ENCODE measurements at places on chromosomes 11 and 22.

DNA sequence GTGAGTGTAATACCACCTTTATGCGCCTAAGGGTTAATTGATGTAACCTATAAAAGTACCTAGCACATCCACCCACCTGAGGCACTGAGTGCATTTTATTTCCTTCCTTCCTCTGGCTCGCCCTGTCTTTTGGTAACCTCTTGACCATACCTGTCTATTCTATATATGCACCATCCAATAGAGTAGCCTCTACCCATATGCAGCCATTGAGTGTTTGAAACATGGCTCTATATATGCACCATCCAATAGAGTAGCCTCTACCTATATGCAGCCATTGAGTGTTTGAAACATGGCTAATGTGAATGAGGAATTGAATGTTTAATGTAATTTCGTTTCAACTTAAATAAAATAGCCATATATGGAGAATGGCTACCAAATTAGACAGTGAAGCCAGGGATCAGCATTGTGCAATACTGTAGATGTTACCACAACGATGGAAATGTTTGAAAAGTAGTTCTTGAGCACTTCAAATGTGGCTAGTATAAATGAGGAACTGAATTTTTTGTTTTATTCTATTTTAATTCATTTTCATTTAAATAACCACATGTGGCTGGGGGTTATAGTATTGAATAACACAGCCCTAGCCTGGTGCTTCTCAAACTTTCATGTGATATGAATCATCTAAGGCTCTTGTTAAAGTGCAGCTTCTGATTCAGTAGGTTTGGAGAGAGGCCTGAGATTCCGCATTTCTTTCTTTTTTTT is 33.8 kb downstream of the SLC35F2 start:
- DNase-seq: peak; percentile 68

DNA sequence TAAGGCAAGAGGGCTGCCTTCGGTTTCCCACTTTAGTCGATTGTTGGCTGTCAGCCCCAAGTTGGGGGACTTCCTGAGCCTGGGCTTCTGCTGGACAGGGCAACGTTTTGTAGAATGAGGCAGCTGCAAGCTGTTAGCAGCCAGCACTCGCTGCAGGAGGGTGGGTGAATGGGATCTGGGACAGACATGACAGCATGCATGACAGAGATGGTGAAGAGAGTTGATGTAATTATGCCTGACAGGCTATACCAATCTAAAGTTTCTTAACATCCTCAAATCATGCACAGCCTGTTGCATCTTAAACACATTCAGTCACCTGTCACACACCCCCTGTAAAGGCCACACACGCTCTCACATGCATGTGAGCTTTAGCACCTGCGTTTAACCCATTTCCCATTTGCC is 49.2 kb downstream of the CWC15 start:
- no peak for DNase-seq

DNA sequence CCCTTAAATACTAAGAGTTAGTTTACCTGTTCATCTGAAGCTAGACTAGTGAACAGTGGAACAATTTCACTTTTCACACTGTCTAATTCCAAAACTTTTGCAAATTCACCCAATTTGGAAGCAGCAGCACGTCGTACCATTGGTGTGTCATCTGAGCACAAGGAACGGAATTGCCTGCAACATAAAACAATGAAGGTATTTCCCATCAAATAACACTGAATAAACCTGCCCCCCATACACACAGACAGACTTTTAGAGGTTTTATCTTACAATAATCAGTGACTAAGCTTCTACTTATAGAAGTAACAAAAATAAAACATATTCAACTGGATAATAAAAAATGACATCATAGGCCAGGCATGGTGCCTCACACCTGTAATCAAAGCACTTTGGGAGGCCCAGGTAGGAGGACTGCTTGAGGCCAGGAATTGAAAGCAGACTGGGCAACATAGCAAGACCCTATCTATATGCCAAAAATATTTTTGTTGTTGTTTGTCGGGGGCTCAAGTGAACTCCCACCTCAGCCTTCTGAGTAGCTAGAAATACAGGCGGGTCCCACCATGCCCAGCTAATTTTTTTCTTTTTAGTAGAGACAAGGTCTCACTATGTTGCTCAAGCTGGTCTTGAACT is 6.3 kb downstream of the PPP2R1B start:
- DNase-seq: no peak

DNA sequence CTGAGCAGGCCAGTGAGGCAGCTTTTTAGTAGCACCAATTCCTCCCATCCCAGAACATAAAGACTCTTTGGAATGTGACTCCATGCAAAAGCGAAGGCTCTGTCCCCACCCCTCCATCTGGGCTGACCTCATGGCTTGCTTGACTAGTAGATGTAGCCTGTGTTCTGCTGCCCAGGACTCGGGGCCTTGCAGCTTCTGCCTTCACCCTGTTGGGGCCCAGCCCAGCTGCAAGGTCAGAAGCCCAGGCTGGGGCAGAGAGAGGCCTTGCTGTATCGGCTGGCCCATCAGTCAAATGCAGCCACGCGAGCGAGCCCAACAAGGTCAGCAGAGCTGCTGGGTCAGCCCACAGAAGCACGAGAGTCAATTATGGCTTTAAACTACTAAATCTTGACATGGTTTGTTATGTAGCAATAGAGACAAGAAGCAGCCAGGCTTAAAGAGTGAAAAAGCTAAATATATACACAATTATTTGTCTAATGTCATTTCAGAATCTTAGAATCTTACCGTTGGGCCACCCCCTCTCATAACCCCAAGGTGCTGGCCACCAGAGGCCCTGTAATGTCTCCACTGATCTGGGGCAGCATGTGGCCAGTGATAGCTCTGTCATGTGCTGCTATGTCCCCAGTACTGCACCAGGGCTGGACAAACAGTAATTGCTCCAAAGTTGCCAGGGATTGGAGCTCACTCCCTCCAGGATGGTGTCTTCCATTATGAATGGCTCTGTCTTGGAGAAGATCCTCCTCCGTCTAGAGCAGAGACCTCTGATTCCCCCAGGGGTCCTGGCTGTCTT is 10.4 kb upstream of the WNT11 start:
- no peak for DNase-seq

GRCh38 chr11:64186492-64187165 is 658 bp downstream of the STIP1 start:
- DNase-seq: peak; percentile 29

GRCh38 chr11:91373497-91373896 is 851.1 kb upstream of the FAT3 start:
- no peak for DNase-seq

- no peak for DNase-seq
These were observed 9.8 kb downstream of the SLC15A3 start for GRCh38 chr11:60942219-60942618.

DNA sequence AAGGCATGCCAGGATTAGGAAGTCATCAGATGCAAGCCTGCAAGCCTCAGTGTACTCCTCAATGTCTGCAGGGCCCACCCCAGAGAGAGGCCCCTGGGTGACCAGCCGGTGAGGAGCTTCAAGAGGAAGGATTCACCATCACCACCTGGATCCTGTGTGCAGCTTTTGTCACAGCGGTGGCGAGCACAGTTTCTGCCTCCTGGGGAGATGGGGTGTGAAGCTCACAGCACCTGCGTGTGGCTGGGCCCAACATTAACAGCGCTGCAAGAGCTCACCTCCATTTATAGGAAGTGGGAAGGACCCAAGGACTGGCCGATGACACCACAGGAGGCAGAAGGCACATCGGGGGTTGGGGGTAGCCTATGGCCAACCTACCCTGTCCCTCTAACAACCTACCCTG is 235.3 kb downstream of the CTTN start:
- DNase-seq: no peak

GRCh38 chr11:72482211-72482812 is 48.0 kb upstream of the CLPB start:
- peak; percentile 38 for DNase-seq

- no peak for DNase-seq
These were observed 455.4 kb upstream of the TENM4 start for GRCh38 chr11:79896258-79896657.

DNA sequence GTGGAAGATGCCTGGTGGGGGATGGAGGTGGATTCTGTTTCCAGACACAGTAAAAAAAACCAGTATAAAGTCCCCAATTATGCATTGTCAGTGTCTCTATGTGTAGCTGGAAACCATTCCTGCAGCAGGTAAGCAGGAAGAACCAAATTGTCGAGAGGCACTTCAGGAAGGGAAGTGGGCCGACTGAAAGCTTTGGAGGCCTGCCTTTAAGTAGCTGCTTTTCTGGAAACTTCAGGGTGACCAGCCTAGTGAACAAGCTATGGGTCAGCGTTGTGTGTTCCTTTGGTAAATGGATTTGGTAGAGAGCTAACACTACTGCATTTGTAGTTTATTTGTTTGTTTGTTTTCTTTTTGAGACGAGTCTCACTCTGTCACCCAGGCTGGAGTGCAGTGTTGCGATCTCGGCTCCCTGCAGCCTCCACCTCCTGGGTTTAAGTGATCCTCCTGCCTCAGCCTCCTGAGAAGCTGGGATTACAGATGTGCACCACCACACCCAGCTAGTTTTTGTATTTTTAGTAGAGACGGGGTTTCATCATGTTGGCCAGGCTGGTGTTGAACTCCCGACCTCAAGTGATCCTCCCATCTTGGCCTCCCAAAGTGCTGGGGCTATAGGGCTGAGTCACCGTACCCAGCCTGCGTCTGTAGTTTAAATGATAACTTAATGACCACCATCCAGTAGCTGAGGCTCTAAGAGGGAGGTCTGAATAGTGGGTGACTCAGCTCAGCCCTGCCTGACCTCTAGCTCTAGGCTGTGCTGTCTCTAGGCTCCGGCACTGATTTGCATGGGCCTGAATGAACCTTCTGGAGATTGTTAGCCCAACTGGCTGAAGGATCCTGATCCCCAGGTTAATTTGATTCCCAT is 12.8 kb downstream of the PTPRJ start:
- no peak for DNase-seq

GRCh38 chr11:99555486-99555885 is 534.7 kb downstream of the CNTN5 start:
- DNase-seq: no peak

- DNase-seq: no peak
These were observed 6.4 kb downstream of the MOB2 start for GRCh38 chr11:1480191-1480554.

DNA sequence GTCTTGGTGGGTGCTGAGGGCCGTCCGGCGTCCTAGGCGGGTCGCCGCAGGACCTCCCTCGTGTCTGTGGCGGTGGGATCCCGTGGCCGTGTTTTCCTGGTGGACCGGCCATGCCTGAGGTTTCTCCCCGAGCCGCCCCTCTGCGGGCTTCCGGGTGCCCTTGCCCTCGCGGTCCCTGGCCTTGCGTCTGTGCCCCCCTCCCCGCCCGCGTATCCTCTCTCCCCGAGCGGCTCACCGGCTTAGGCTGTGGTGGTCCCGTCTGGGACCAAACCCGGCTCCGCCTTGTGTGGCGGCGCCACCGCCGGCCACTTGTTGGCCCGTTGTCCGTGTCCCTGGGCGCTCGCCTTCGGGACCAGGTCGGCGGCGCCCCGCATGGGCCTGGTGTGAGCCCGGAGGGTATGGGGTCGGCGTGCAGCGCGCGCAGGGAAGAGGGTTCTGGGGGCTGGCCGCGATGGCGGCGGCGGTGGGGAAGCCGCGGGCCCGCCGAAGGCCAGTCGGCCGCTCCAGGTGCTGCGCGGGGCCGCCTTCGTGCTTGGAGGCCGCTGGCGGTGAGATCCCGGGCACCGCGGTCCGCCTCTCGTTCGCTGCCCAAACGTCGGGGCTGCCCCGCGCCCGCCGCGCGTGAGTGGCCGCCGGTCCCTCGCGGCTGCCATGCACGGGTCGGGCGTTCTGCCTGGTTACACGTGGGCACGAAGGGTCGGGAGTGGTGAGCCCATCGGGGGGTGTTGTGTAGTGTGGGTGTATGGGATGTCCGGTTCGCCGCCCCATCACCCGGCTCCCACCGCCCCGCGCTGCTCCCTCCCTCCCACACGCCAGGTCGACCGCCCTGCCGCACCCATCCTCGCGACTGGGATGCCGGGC is 3899.1 kb upstream of the OR11H1 start:
- DNase-seq: no peak

- DNase-seq: no peak
These were observed 594 bp upstream of the POU2AF1 start for GRCh38 chr11:111379602-111380136.

GRCh38 chr22:43754176-43754575 is 57.9 kb downstream of the EFCAB6 start:
- no peak for DNase-seq

GRCh38 chr11:95324826-95325225 is 93.8 kb upstream of the SESN3 start:
- DNase-seq: no peak

DNA sequence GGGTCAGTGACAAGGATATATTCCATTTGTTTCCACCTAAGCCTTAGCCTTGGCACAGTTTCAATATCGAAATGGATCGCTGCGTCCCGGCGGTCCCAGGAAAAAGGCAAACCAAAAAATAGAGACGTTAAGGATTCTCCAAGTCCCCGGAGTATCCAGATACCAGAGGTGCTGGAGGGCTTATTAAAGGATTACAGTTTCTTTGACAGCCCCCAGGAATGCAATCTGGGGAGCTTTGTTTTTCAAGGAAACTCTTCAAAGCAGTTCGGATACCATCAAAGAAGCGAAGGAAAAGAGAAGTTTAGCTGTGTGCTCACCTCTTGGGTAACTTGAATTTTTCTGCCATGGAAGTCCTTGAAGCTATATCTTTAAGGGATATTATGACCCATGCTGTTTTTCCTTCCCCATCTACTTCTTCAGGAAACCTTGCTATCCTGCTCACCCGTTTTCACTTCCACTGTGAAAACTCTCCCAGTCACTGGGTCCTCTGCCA is 600 bp upstream of the GPR83 start:
- DNase-seq: no peak

DNA sequence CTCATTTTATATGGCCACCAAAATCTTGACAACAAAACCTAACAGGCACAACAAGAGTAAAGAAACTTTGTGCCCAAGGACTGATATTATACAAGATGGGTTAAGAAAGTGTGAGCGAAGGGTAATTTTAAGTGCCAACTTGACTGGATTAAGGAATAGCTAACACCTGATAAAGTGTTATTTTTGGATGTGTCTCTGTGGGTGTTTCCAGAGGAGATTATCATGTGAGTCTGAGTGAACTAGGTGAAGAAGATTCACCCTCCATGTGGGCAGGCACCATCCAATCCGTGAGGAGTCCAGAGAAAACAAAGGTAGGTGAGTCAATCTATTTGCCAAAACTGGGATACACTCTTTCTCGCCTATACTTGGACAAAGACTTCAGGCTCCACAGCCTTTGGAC is 461.6 kb downstream of the ETS1 start:
- no peak for DNase-seq
